Naive thymus-derived CD4-positive, alpha-beta T cell (primary cell): ENCODE measurements at places on chromosomes 5 and 9. TPM values are rescaled to one million over a fixed set of nuclear protein-coding genes. Genes with fewer than 3 reads are reported as not detected.

DNA sequence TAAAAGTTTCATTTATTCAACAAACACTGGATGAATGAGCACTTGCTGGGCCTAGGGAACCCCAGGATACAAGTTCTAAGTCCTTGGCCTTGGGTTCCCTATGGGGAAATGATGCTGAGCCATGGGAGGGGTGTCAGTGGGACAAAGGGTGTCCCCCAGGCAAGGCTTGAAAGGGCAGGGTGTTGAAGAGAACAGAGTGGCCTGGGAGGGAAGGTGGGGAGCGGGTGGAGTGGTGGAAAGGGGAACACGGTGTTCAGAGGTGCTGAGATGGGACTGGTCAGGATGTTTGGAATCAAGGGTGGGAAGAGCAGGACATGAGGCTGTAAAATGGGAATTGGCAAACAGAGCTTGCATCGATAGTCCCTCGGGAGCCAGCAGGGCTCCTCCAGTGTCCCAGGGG, 61.8 kb downstream of the PPARGC1B start:
- no peaks in the 10 kb centered on the region for H3K36me3 ChIP-seq
- no peak overlapping the region for H3K4me3 ChIP-seq
- no peaks in the 10 kb centered on the region for H3K4me1 ChIP-seq
- no peaks in the 10 kb centered on the region for H3K27me3 ChIP-seq
- no peak for DNase-seq
- no peak overlapping the region for H3K27ac ChIP-seq

Gene TPPP
- 0.31 TPM for polyA plus RNA-seq

GRCh38 chr5:69010476-69010875, 83.3 kb upstream of the SLC30A5 start:
- no peaks in the 10 kb centered on the region for H3K27me3 ChIP-seq
- H3K36me3 ChIP-seq = no peaks in the 10 kb centered on the region
- no peak overlapping the region for H3K4me3 ChIP-seq
- no peak overlapping the region for H3K27ac ChIP-seq
- H3K4me1 ChIP-seq = no peaks in the 10 kb centered on the region

DNA sequence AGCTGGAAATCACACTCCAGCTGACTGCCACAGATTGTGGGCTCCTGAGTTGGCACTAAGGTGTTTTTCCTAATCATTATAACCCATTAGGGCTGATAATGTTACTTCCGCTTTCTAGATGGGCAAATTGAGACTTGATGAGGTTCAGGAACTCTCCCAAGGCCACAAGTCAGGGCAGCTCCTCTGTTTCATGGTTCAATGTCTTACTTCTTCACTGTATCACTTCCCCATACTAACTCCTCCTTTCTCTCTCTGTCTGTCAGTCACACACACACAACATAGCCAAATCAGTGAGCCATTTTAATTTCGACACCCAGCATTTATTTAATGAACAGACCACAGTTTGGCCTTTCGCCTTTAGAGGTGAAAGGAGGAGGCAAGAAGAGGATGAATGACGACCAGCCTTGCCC, 17.8 kb upstream of the TRAF1 start:
- H3K36me3 ChIP-seq = no peaks in the 10 kb centered on the region
- no peak for DNase-seq
- H3K27me3 ChIP-seq = no peaks in the 10 kb centered on the region
- no peak overlapping the region for H3K4me3 ChIP-seq
- no peaks in the 10 kb centered on the region for H3K4me1 ChIP-seq

Gene CNTFR
- not detected for polyA plus RNA-seq

GRCh38 chr5:2320611-2321010, 430.9 kb downstream of the IRX2 start:
- H3K36me3 ChIP-seq = no peaks in the 10 kb centered on the region
- no peak overlapping the region for H3K27ac ChIP-seq
- no peak for DNase-seq
- H3K4me3 ChIP-seq = no peak overlapping the region
- no peaks in the 10 kb centered on the region for H3K27me3 ChIP-seq

DNA sequence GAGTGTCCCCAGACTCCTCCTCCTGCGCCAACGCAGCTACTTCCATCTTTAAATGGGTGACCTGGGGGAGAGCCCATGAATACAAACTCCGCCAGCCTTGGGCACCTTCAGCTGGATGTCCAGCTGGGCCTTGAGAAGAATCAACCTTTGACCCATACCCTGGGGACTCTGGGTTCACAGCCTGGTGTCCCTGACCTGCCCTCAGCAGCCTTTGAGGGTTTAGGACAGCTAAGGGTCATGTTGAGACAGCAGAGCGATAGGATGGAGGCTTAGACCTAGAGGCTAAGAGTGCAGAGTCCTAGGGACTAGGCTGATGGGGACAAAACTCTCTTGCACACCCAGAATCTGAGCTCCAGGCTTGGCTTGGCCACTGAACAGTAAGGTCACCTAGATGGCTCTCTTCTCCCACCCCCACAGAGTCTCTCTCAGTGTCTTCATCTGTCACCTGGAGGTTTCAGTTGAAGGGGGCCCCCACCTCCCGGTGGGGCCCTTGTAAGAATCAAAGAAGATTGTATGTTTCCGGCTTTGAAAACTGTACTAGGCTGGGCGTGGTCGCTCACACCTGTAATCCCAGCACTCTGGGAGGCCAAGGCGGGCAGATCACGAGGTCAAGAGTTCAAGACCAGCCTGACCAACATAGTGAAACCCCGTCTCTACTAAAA, 6.7 kb upstream of the AQP3 start:
- DNase-seq = no peak
- peaks cover 58% of the 10 kb centered on the region for H3K4me1 ChIP-seq
- H3K27ac ChIP-seq = peak overlapping the region; percentile 37
- H3K27me3 ChIP-seq = no peaks in the 10 kb centered on the region
- H3K36me3 ChIP-seq = no peaks in the 10 kb centered on the region
